Panc1 (cell line): ENCODE measurements at places on chromosomes 5 and 9.
A peak's percentile ranks its signal among the peaks of the same experiment; 100 is the strongest.

- no peaks in the 10 kb centered on the region for H3K4me1 ChIP-seq
- H3K27ac ChIP-seq, result no peak overlapping the region
- no peaks in the 10 kb centered on the region for H3K27me3 ChIP-seq
- DNase-seq, result no peak
- H3K36me3 ChIP-seq, result no peaks in the 10 kb centered on the region
Observed at GRCh38 chr5:156595132-156595787, 254.8 kb upstream of the PPP1R2B start.

DNA sequence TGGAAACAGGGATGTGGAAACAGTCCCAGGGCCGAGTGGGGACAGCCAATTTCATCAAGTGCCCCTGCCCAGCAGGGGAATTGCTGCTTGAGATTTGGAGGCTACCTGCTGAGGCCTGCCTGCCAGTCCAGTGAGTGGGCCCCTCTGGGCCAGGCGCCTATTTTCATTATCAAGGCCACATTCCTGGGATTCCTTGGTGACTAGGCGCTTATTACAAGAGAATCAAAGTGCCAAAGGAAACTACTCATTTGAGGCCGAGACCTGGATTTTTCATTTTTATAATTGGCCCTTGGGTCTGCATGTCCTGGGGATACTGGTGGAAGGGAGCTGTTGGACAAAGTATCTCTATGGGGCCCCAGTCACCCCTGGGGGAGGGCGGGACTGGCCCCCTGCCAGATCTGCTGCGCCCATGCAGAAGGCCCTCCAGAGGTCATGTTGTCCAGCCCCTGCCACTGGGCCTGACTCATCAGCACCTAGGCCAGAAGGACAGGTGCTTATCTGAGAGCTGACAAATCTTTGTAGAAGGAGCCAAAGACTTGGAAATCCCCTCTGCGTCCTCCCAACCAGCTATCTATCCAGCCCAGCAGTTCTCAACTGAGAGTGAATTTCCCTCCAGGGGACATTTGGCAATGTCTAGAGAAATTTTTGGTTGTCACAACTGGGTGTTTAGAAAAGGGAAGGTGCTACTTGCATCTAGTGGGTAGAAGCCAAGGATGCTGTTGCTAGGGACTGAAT is 45.6 kb downstream of the FOXI1 start:
- DNase-seq, result no peak
- H3K27ac ChIP-seq, result peak overlapping the region; percentile 98
- peaks cover 37% of the 10 kb centered on the region for H3K4me1 ChIP-seq
- 0 out of 2 replicates have a peak overlapping the region, but pooled peaks have one; percentile 1 for H3K4me3 ChIP-seq
- H3K27me3 ChIP-seq, result no peaks in the 10 kb centered on the region
- no peaks in the 10 kb centered on the region for H3K36me3 ChIP-seq

DNA sequence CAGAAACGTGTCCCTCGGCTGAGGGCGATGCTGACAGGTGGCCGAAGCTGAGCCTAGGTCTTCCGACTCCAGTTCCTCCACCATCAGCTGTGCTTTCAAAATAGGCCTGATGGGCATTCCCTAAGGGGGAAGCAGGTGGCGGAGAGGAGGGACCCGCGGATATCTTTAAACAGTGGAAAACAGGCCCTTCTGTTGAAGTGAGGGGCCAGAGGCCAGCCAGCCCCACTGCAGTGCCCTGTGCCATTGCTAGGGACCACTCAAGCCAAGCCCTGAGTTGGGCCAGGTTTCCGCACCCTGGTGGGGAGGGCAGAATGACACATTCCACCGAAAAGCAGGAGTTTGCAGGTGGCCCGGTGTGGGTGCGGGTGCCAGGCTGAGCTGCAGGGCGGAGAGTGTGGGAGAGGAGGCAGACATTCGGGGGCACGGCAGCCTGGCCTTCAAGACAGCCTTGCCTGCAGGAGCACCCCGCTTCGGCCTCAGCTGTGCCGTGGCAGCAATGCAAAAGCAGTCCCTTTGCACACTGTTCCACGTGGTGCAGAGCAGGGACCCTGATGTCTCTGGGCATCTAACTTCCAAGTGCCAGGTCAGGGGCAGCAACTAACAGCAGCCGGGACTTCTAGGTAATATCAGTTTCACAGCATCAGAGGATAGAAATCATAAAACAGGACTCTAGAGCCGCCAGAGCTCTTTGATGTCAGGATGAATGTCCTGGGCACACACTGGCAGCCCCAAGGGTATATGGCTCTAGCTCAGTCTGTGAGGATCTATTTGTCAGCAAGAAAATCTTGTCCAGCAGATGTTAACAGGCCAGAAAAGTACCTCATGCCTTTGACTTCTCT is 17.2 kb downstream of the HNRNPH1 start:
- H3K4me3 ChIP-seq, result no peak overlapping the region
- no peaks in the 10 kb centered on the region for H3K27me3 ChIP-seq
- peak overlapping the region; percentile 51 for H3K27ac ChIP-seq
- H3K4me1 ChIP-seq, result peaks cover 28% of the 10 kb centered on the region

DNA sequence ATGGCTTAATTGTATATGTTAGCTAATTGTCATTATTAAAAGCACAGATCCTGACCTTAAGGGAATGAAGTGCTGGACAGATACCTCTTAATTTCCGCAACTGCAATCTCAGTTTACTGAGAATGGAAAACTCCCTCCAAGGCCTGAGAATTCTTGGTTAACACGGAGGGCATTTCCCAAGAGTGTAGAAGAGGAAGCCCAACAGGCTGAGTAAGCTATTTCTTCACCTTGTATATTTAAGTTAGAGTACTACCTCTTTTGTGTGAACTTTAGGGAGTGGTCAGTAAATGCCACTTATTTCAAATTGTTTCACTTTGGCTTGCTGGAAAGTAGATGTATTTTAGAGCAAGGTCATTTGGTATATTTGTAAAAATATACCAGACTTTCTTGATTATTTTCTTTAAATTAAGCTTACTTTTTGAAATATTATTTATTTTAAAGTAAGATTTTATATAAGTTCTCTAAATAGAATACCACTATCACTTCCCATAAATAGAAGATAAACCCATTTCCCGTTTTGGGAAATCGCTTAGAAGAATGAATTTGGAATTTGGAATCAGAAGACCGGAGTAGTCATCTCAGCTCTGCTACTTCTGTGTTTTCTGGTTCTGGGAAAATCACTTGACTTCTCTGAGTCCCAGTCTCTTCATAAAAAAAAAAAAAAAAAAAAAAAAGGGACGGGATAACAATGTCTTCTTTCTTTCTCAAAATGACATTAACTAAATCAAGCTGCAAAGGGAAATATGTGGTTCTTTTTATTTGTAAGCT is 26.0 kb upstream of the C9orf72 start:
- no peaks in the 10 kb centered on the region for H3K4me1 ChIP-seq
- H3K27ac ChIP-seq, result no peak overlapping the region
- no peak for DNase-seq
- H3K36me3 ChIP-seq, result no peaks in the 10 kb centered on the region
- H3K4me3 ChIP-seq, result no peak overlapping the region

DNA sequence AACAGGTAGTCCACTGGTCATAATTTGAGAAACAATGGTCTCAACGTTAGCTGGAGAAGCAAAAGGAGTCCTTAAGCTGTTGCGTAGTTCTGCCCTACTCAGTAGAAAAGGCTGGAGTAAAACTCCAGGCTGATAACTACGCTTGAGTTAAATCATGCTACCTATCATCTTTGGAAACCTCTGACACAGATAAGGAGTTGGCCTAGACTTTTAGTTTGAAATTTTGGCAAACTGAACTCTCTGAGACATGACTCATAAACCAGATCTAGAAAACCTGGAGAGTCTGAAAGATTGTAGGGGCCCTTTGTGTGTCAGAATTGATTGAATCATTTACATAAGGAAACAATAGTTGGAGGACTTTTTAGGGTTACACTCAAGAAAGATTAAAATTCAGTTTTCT is 26.3 kb downstream of the NMUR2 start:
- no peak for DNase-seq
- H3K27me3 ChIP-seq, result no peaks in the 10 kb centered on the region
- no peak overlapping the region for H3K27ac ChIP-seq
- no peaks in the 10 kb centered on the region for H3K4me1 ChIP-seq
- no peak overlapping the region for H3K4me3 ChIP-seq
- H3K36me3 ChIP-seq, result no peaks in the 10 kb centered on the region

DNA sequence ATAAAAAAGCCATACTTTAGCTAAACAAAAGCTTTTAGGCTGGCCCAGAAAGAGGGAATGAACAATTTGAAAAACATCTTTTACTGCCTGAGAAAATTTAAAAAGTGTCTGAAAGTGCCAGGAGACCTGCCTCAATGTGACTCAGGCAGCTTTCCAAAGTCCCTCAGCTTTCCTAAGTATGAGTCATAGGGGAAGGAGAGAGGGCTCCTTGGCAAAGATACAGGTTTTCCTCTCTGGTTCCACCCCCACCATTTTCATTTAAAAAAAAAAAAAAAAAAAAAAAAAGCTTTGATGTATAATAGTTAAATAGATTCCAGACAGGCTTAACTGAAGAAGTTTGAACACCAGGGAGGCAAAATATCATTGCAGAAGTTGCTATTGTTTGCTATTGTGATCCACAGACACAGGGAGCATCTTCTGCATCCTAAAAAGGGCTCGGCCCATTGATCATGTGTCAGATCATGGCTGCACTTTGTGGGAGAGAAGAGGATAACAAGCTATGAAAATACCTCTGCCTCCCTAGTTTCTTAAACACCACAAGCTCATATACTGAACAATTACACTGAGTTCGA is 71.5 kb downstream of the MRPS27 start:
- H3K27ac ChIP-seq, result peak overlapping the region; percentile 56
- H3K4me3 ChIP-seq, result no peak overlapping the region
- no peaks in the 10 kb centered on the region for H3K27me3 ChIP-seq
- peaks cover 37% of the 10 kb centered on the region for H3K4me1 ChIP-seq

- DNase-seq, result no peak
- H3K27me3 ChIP-seq, result peaks cover 8% of the 10 kb centered on the region
- no peaks in the 10 kb centered on the region for H3K4me1 ChIP-seq
- no peak overlapping the region for H3K4me3 ChIP-seq
- H3K27ac ChIP-seq, result no peak overlapping the region
Observed at GRCh38 chr5:127343313-127343712, 52.7 kb downstream of the MEGF10 start.

DNA sequence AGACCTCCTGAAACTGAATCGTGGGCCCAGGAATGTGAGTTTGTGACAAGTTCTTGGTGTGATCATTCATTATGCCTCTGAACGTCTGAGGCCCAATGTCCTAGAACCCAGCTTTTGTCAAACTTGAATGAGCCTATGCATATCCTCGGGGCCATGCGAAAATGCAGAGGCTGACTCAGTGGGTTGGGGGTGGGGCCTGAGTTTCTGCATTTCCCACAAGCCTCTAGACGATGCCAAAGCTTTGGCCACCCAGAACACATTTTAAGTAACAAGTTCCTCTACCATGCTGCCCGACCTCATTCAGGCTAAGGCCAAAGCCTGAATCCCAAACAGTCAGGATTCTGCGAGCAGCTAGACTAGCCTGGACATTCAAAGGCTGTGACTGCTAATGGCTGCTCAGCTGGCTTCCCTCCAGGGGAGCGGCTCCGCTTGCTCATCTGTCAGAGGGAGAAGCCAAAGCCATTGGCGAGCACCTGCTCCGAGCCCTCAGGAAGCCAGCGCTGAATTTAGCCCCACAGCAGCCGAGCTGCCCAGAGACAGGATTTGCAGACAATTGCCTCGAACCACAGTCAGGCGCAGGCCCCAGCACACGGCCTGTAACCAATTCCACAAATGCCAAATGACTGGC is 177.5 kb downstream of the ZDHHC21 start:
- DNase-seq, result no peak
- no peak overlapping the region for H3K4me3 ChIP-seq
- H3K27ac ChIP-seq, result no peak overlapping the region
- H3K27me3 ChIP-seq, result no peaks in the 10 kb centered on the region
- no peaks in the 10 kb centered on the region for H3K36me3 ChIP-seq

GRCh38 chr9:112848316-112849151 is 42.1 kb downstream of the SLC46A2 start:
- DNase-seq, result no peak
- H3K36me3 ChIP-seq, result no peaks in the 10 kb centered on the region
- H3K4me1 ChIP-seq, result no peaks in the 10 kb centered on the region
- H3K4me3 ChIP-seq, result no peak overlapping the region
- H3K27me3 ChIP-seq, result no peaks in the 10 kb centered on the region
- H3K27ac ChIP-seq, result no peak overlapping the region

DNA sequence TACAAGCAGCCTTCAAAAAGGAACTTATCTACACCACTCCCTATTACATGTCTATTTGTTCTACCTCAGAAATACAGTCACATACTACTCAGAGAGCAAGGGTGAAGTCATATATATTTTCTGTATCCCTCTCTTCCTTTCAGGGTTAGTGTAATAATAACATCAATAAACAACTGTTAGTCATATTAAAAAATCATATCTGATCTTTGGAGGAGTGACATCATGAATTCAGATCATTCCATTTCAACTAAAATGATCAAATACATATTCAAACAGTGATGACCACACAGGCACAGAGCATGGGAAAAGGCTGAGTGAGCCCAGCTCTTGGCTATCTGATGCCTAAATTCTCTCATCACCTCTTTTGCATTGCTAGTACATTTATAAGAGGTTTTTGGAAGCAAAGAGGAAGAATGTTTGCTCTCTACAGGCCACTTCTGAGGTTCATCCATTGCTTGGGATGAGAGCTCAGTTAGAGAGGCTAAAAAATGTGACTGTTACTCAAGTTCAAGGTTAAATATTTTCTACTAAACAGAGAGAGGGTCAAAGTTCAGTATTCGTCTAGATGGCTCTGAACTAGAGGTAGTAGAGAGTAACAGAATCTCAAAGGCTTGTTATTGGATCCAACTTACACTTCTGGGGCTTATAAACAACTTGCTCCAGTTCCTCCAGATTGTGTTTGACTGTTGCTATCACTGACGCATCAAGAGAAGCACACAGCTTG is 39.0 kb downstream of the RIGI start:
- peaks cover 29% of the 10 kb centered on the region for H3K36me3 ChIP-seq
- no peak overlapping the region for H3K27ac ChIP-seq
- no peaks in the 10 kb centered on the region for H3K4me1 ChIP-seq
- H3K27me3 ChIP-seq, result no peaks in the 10 kb centered on the region
- DNase-seq, result no peak

DNA sequence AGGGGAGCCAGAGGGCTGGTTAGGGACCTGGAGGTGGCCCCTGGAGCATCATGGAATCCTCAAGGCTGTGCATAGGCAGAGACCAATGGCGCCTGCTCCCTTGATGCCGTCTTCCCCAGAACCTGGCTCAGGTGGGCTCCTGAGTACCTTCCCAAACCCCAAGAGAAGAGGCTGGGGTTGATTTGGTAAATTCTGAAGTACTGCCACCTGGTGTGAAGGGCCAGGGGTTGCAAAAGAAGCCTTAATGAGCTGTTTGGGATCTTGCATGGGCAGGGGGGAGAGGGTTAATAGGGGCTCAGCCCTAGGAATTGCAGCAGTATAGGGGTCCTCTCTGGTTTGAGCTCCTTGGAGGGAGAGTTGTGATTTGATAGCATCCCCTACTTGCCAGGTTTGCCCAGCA is 52.1 kb downstream of the CYSTM1 start:
- no peak overlapping the region for H3K27ac ChIP-seq
- H3K4me1 ChIP-seq, result no peaks in the 10 kb centered on the region; the same call in 1 of the 2 replicates
- H3K4me3 ChIP-seq, result no peak overlapping the region
- DNase-seq, result no peak

DNA sequence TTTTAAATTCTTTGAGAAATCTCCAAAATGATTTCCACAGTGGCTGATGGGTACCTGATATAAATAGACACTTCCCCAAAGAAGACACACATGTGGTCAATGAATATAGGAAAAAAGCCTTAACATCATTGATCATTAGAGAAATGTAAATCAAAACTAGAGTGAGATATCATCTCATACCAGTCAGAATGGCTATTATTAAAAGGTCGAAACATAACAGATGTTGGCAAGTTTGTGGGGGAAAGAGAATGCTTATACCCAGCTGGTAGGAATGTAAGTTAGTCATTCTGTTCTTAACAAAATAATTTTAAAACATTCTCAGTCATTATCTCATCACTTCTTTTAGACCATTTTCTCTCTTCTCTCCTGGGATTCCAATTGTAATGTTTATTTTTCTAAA is 1666.0 kb upstream of the ACO1 start:
- no peak overlapping the region for H3K4me3 ChIP-seq
- H3K36me3 ChIP-seq, result no peaks in the 10 kb centered on the region
- no peaks in the 10 kb centered on the region for H3K4me1 ChIP-seq
- H3K27ac ChIP-seq, result no peak overlapping the region
- DNase-seq, result no peak
